ENCODE measurements at places on chromosomes 4 and X.

GRCh38 chr4:99715286-99715685, 57.7 kb upstream of the C4orf54 start:
- DNase-seq = no peak

DNA sequence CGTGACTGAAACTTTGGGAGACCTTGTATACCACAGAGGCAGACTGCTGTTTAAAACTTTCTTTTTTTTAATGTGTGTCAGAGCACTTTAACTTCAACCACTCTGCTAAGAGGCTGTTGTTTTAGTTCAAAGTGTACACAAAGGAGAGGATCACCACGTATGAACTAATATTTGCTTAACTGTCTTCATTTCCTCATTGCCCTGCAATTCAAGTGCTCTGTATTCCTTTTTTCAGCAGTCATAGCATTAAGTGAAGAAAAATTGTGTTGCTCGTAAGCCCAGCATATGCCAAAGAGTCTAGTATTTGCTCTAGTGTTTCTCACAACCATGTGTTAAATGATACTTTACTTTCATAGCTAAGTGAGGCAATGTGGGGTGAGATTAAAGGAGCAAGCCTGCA, 63.0 kb upstream of the HHIP start:
- DNase-seq = no peak

DNA sequence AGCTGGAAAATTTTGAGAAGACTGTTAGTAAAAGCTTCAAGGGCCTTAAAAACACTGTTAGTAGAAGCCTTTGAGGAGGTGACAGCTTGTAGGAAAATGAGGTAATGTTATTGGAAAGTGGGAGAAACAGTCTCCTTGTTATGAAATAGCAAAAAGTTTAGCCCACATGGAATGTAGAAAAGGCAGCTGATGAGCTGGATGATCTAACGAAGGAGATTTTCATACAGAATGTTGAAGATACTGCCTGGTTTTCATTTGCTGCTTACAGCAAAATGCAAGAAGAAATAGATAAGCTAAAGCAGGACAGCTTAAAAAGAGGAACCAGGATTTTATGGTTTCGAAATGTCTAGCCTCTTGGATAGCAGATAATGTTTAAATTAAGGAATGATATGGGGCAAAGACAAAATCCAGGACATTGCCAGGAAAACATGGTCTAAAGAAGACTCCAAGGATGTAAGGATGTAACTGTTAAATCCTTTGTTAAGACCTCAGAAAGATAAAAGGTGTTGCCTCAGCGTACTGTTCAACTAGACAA, 10.2 kb upstream of the STBD1 start:
- DNase-seq = no peak

DNA sequence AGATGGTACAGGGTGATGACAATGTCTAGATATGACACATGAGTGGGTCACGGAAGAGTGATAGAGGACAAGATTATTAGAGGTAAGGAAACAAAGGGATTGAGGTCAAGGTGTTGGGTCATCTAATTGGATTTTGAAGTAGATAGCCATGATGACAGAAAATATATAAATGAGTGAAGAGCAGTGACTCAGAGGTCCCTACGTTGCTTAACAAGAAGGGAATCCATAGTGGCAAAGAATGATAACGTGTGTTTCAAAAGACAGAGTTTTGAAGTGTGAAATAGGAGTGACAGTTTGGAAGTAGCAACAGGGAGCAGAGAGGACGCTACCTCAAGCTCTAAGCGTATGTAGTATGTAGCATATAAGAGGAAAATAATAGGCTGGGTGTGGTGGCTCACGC, 22.2 kb upstream of the CAMK2D start:
- no peak for DNase-seq

- no peak for DNase-seq
These were observed 137.4 kb downstream of the FRYL start for GRCh38 chr4:48642421-48643374.

- no peak for DNase-seq
These were observed 106.4 kb downstream of the KDR start for GRCh38 chr4:55018978-55019377.

GRCh38 chrX:41666251-41666650, 22.5 kb upstream of the GPR34 start:
- no peak for DNase-seq

DNA sequence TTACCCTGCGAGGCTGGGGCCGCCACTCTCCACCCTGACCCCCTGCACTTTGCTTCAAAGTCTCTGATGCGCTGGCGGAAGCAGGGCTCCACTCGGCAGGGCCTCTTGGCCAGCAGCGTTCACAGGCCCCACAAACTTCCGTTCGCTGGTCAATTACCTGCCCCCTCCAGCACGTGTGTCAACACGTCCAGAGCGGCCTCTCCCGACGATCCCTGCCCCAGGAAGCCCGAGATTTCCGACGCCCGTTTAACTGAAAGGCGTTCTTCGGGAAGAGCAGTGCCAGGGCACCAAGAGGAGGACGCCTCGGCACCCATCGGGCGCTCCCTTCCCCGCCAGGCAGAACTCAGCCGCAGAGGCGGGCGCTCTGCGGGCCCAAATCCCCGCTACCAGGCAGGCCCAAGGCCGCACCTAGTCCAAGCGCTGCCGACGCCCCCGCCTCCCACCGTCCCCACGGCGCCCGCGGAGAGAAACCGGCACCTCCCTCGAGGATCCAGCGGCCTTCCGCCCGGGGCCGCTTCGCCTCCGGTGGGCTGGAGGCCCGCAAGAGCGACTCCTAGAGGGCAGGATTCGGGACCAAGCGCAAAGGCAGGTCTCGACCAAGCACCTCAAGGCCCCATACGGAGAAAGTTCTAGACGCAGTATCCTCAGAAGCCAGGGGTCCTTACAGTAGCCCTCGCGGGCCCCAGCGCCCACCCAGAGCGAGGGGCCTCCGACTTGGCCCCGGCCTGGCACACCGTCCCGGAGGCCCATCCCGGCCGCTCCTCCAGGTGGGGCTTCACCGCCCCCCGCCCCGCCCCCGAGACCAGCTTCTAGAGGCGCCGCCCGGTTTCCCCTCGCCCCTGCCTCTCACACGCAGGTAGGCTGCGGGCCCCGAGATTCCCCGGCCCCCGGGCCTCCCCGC, 586 bp downstream of the BCAP31 start:
- DNase-seq = peak; percentile 21
